Epithelial cell of esophagus (primary cell): ENCODE measurements at places on chromosomes 7 and 10.

- peak; percentile 59 for DNase-seq
These were observed 147.9 kb upstream of the FRMD4A start for GRCh38 chr10:14478604-14479003.

GRCh38 chr7:102450242-102450641 is 14.4 kb downstream of the ALKBH4 start:
- DNase-seq = peak; percentile 23

GRCh38 chr7:93055543-93056107 is 62.2 kb downstream of the SAMD9 start:
- peak; percentile 44 for DNase-seq

- DNase-seq = no peak
These were observed 6.7 kb downstream of the PCLO start for GRCh38 chr7:83156006-83156405.

GRCh38 chr7:54747234-54747633 is 11.8 kb downstream of the SEC61G start:
- no peak for DNase-seq

DNA sequence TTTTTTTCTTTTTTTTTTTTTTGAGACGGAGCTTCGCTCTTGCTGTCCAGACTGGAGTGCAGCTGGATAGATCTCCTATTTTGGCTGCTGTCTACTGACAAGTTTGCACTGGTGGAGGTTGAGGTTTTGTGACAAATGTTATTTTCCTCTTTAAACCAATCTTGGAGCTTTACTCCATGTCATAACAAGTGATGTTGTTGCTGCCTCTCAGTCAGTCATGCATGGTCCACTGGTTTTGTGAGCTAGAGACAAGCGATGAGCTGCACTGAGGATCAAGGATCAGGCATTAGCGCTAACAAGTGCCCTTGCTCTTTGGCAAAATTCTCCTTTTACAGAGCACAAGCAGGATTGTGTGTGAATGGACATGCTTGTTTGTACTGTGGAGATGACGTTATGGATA is 805 bp upstream of the WDFY4 start:
- no peak for DNase-seq

DNA sequence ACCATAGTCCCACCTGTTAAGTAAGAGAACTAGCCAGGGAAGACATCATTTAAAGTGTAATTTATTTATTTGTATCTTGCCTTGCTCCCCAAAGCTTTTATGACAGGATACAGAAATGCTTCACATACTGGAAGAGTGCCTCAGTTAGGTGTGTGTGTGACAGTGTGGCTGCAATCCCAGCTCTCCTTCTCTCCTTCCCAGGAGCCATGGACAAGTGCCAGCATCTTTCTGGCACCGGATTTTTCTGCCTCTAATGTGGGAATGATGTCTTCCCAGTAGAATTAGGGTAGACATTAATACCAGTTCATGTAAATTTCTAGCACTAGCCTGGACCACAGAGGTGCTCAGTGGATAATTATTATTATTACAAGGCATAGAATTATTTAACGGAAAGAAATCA is 30.3 kb upstream of the ATXN7L1 start:
- no peak for DNase-seq

GRCh38 chr7:5526100-5526905 is 102.7 kb upstream of the TNRC18 start:
- peak; percentile 94 for DNase-seq

DNA sequence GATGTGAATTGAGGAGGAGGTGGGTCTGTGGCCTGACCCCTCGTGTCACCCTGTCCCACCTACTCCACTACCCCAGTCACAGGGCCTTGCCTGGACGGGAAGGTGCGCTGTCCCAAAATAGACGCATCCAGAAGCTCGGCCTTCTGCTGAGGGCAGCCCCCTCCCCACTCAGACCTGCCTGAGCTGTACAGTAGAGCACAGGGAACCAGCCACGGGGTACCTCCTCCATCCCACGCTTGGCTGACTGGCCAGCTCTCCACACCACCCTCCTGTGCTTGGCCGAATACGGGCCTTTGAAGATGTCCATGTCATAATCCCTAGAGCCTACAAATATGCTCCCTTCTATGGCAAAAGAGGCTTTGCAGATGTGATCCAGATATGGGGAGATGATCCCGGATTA is 88.3 kb downstream of the CHST15 start:
- no peak for DNase-seq

DNA sequence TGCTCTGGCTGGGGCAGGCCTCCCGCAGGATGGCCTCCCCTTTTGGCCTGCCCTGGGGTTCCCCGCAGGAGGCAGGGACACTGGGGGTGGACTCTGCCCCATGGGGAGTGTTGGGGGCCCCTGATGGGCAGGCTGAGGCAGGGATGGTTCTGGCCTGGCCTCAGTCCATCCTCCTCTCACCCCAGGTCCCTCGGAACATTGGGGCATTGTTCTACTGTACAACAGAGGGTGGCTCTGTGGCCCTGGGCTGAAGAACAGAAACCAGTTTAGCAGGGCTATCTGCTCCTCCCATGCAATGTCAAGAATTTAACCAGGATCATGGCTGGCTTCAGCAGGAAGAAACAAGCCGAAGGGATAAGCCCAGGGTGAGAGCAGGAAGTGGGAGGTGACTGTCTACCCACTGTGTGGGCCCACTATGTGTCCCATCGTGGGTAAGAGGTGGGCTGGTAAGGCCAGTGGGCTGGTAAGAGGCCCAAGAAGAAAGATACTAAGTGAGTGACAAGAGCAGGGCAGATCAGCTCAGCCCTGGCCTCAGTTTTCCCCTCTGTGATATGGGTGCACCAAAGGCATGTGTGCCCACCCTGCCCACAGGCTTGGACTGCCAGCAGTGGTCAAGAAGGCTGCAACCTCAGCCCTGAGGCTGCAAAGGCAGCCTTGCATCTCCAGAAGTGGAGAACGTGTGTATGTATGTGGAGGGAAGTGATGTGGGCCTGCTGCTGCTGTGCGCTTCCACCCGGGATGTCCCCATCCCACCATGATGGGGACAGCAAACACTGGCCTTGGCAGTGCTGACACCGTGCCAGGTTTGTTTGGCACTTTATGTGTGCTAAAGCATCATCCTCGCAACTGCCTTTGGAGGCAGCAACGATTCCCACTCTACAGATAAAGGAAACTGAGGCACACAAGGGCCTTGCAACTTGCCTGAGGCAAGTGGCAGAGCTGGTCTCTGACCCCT is 138.9 kb downstream of the SH3PXD2A start:
- peak; percentile 84 for DNase-seq
